ENCODE measurements at places on chromosomes 2 and 18.

- H3K27me3 ChIP-seq: peaks cover 9% of the 10 kb centered on the region
- no peak for DNase-seq
- no peak overlapping the region for H3K27ac ChIP-seq
- H3K36me3 ChIP-seq: no peaks in the 10 kb centered on the region
- H3K4me1 ChIP-seq: peaks cover 4% of the 10 kb centered on the region
Observed at GRCh38 chr2:217981084-217981730, 21.6 kb downstream of the TNS1 start.

- H3K36me3 ChIP-seq: no peaks in the 10 kb centered on the region
- no peak for DNase-seq
- H3K4me1 ChIP-seq: peaks cover 8% of the 10 kb centered on the region
- no peak overlapping the region for H3K27ac ChIP-seq
Observed at GRCh38 chr2:174333372-174334277, 1.1 kb upstream of the SP9 start.

DNA sequence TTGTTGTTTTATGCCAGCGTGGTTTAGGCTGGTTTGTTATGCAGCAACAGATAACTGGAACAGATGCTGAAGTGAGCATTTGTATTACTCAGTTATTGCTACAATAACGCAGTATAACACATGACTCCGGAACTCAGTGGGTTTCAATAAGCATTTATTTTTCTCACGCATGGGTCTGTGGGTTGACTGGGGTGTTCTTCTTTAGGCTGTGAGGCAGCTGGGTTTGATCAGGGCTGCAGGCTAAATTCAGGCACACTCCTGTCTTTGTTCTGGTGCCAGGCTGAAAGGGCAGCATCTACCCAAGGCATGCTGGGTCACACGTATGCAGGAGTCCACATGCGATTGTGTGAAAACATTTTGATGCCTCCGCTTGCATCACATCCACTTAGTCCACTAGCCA lies 3.8 kb upstream of the SLC1A4 start:
- H3K27me3 ChIP-seq: peaks cover 22% of the 10 kb centered on the region
- H3K36me3 ChIP-seq: no peaks in the 10 kb centered on the region

GRCh38 chr18:5705393-5705792 lies 161.6 kb upstream of the EPB41L3 start:
- no peak overlapping the region for H3K27ac ChIP-seq
- DNase-seq: no peak
- H3K4me3 ChIP-seq: no peak overlapping the region
- H3K27me3 ChIP-seq: no peaks in the 10 kb centered on the region

DNA sequence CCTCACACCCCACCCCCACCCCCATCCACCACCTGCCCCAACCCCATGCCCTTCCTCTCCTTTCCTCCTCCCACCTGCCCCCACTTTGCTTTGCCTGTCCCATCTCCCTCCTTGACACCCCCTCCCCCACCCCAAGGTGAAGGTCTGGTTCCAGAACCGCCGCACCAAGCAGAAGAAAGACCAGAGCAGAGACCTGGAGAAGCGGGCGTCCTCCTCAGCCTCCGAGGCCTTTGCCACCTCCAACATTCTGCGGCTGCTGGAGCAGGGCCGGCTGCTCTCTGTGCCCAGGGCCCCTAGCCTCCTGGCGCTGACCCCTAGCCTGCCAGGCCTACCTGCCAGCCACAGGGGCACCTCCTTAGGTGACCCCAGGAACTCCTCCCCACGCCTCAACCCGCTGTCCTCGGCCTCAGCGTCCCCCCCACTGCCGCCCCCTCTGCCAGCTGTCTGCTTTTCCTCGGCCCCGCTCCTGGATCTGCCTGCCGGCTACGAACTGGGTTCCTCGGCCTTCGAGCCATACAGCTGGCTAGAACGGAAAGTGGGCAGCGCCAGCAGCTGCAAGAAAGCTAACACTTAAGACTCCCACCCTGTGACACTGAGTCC lies 3.0 kb upstream of the ATP6V1B1 start:
- H3K27me3 ChIP-seq: no peaks in the 10 kb centered on the region
- H3K4me1 ChIP-seq: no peaks in the 10 kb centered on the region
- no peak overlapping the region for H3K4me3 ChIP-seq
- DNase-seq: no peak

GRCh38 chr2:232667989-232668583 lies 29.0 kb upstream of the GIGYF2 start:
- H3K4me3 ChIP-seq: no peak overlapping the region
- no peaks in the 10 kb centered on the region for H3K4me1 ChIP-seq
- H3K27ac ChIP-seq: no peak overlapping the region
- no peaks in the 10 kb centered on the region for H3K27me3 ChIP-seq

- H3K36me3 ChIP-seq: no peaks in the 10 kb centered on the region
- peaks cover 5% of the 10 kb centered on the region for H3K4me1 ChIP-seq
- H3K27ac ChIP-seq: no peak overlapping the region
- H3K4me3 ChIP-seq: no peak overlapping the region
Observed at GRCh38 chr2:58039170-58039611, 7.4 kb upstream of the VRK2 start.

GRCh38 chr18:78430131-78430758 lies 549.4 kb upstream of the SALL3 start:
- DNase-seq: no peak
- no peaks in the 10 kb centered on the region for H3K4me1 ChIP-seq
- no peak overlapping the region for H3K27ac ChIP-seq
- no peaks in the 10 kb centered on the region for H3K27me3 ChIP-seq
- no peak overlapping the region for H3K4me3 ChIP-seq

DNA sequence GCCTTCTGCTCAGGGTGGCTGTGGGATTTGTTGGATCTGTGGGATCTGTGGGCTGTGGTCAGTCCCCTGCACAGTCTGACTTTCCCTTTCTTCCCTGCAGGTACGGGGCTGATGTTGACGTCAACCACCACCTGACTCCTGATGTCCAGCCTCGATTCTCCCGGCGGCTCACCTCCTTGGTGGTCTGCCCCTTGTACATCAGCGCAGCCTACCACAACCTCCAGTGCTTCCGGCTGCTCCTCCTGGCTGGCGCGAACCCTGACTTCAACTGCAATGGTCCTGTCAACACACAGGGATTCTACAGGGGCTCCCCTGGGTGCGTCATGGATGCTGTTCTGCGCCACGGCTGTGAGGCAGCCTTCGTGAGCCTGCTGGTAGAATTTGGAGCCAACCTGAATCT lies 17.5 kb downstream of the ASB1 start:
- H3K27me3 ChIP-seq: no peaks in the 10 kb centered on the region
- no peaks in the 10 kb centered on the region for H3K4me1 ChIP-seq
- no peak overlapping the region for H3K4me3 ChIP-seq
- no peak for DNase-seq
- H3K27ac ChIP-seq: no peak overlapping the region
- peaks cover 22% of the 10 kb centered on the region for H3K36me3 ChIP-seq

DNA sequence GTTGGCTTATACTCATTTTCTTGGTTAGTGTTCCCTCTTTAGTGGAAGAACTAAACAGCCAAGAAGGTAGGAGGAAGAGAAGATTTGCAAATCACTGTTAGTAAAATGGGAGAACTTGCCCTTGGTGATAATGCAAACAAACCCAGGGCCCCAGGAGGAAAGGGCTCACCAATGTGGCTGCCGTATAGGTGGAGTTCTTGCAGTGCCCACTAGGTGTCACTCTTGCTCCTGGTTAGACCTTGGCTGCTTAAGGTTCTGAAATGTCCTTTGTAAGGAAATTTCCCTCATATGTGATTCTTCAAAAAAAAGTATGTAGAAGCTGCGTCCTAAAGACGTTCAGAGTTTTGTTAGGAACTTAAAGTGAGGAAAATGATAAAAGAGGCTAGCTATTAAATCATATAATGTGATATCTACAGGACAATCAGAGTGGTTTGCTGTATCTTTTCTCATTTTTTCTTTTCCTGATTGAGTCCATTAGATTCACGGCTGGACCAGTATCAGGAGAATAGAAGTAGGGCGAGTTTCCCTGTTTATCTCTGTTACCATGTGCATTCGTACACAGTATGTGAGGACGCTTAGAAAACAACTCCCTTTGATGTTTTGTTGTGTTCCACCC lies 48.6 kb downstream of the RPIA start:
- H3K36me3 ChIP-seq: no peaks in the 10 kb centered on the region
- H3K27me3 ChIP-seq: no peaks in the 10 kb centered on the region
- H3K4me3 ChIP-seq: no peak overlapping the region
- H3K4me1 ChIP-seq: no peaks in the 10 kb centered on the region
- no peak overlapping the region for H3K27ac ChIP-seq
- peak; percentile 74 for DNase-seq

DNA sequence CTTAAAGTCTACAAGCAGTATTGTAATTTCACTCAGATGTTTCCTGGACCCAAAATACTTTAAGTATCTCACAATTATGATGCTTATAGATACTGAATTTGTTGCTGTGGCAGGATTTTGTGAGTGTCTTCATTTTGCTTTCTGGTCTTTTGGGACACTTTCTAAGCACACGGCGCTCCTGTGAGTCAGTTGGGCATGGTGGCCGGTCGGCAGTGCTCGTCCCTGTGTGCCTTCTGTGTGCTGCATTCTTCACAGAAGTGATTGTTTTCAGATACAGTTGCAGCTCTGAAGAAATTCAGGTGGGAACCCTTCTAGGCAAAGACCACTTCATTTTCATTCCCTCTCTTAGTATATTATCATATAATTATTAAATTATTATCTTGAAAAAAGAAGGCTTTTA lies 273.3 kb downstream of the ZNF407 start:
- H3K4me1 ChIP-seq: peaks cover 2% of the 10 kb centered on the region
- no peak overlapping the region for H3K4me3 ChIP-seq
- H3K27me3 ChIP-seq: no peaks in the 10 kb centered on the region
- H3K27ac ChIP-seq: no peak overlapping the region
- H3K36me3 ChIP-seq: no peaks in the 10 kb centered on the region

GRCh38 chr2:197661626-197662025 lies 13.8 kb downstream of the RFTN2 start:
- no peak overlapping the region for H3K4me3 ChIP-seq
- H3K27me3 ChIP-seq: no peaks in the 10 kb centered on the region
- H3K27ac ChIP-seq: no peak overlapping the region
- H3K4me1 ChIP-seq: no peaks in the 10 kb centered on the region
- DNase-seq: no peak
